Mucosa of gallbladder (tissue), 1 donor: ENCODE measurements at places on chromosomes 6 and 20.

- DNase-seq: no peak
Observed at GRCh38 chr6:139295901-139296300, 4.1 kb upstream of the TXLNB start.

DNA sequence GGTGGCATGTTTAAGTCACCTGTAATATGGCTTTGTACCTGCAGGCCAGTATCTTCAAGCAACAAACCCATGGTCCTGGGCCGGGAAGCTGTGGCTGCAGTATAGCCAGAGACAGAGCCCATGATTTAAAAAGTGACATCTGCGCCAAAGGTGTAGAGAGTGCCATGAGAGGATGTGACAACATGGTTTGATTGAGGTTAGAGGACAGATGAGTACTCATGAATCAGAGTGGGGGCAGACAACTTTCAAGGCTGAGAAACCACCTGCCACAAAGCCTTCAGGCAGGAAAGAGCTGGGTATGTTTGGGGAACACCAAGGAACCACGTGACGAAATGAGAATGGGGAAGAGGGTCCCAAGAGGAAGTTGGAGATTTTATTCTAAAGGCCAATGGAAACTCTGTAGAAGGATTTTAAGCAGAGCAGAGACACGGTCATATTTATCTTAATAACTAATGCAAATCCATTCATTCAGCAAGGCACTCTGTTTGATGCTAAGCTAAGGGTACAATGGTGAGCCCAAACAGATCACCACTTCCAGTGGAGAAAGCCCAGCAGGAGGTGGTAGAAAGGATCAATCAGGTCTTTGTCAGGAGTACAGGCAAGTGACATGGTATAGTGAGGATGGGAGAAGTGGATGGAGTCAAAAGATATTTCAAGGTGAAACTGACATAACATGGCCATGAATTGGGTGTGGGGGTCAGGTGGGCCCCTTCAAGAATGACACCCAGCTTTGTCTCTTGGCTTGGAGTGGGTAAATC is 3.4 kb upstream of the MICAL1 start:
- DNase-seq: no peak

DNA sequence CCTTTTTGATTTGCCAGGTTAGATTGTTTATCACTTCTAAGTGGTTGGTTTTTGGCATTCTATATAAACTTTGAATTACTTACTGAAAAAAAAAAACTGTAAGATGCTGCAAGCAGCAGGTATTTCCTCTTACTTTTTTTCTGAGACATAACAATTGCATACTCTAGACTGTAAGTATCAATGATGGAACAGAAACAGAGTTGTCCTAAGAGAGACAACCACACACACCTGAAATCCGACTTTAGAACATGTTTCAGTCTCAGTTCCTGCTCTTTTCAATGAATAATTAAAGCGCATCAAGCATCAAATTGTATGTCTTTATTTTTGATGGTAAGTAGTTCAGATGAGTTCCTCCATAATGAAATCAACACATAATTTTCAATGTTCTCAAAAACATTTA is 105.3 kb upstream of the KHDRBS2 start:
- DNase-seq: no peak

DNA sequence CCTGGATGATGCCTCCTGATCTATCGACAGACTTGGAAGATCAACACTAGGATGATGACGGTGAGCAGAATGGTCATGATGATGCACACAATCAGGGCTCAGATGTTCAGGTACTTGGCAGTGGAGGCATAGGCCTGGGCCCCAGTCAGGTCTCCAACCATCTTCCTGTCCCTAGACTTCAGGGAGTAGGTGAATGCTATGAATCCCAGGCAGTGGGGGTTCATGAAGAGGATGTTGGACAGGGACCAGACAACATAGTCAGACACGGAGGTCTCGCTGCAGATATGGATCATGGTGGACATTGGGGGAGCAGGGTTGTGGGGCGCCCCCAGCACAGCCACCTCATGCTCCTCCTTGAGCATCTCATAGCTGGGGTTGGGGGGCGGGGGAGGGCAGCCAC is 27.5 kb downstream of the HLA-F start:
- DNase-seq: no peak

DNA sequence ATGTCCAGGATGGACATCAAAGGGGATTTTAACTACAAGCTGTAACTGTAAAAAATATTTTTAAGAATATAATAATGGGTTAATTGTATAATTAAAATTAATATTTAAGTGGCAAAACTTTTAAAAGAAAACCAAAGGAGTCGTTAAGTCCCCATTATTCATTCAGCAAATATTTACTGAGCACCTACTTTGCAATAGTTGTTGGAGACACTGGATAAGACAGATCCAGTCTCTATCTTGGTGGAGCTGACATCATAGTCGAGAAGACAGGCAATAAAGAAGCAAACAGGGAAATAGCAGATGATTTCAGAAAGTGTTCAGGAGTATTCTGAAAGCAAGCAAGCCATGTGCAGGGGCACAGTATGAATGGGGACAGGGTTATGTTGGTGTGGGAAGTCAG is 137.0 kb downstream of the CEBPB start:
- no peak for DNase-seq

DNA sequence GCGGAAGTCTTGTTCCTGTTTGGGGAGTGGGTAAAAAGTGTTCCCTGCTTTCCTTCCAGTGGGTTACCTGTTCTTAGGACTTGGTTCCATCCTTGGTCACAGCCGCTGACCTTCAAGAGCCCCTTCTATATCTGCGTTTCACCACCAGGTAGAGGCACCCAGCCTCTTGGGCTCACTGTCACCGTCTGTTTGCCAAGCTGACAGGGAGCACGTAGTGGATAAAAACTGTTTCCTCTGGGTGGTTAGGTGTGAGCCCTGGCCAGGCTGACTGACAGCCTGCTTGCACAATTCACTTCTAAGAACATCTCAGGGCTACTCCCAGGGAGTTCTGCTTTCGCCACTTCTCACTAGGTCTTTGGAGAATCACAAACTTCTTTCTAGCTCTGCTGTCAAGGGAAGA is 1.8 kb upstream of the JPH2 start:
- DNase-seq: no peak

- DNase-seq: no peak
Observed at GRCh38 chr6:54958446-54958845, 111.9 kb downstream of the FAM83B start.

DNA sequence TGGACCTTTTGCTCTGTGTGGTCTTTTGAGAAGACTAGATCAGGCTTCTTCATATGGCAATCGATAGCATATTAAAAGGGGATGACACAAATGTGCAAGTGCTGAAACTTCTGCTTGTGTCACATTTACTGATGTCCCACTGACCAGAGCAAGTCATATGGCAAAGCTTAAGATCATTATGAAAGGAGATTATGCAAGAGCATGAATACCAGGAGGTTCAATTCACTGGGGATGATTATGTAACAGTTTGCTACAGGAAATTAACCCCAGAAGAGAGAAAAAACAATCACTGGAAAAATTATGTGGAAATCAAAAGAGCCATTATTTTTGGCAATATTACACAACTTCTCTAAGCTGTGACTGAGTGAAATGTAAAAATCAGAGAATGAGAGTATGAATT is 13.7 kb upstream of the PRDM13 start:
- no peak for DNase-seq

DNA sequence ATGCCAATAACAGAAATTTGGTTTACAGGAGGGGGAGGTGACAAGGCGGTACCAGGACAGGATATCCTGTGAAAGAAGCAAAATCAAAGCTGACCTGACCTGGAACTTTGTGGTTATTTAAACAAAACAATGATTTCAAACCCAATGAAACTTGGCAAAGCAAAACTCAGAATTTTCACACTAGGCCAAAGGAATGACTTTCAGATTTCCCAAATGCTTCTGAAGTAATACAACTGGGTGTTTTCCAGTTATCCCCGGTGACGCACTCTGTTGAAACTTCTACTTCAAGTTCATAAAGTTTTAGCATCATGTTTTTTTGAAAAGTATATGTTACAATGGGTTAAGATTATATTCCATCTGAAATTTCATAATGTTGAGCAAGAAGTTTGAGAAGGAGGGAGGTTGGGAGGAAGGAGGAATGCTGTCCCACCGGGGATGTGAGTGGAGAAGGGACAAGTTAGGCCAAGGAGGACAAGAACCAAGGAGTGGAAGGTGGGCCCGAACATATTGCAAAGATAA is 78.1 kb upstream of the TRAF3IP2 start:
- no peak for DNase-seq

DNA sequence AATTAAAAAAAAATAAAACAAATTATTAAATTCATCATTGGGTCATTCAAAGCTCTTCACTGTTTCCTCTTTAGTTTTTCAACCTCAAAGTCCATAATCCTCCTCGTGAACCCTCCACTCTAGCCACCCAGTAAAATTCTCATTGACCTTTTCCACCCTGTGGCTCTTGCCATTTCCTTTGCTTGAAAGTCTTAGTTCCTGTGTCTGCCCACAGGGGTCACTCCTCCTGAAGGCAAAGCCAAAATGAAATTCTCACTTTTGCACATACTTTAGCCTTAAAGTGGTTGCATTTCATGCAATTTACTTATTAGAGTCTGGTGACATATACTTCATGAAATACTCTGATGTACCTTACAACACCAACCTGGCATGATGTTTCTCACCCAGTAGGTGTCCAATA is 263.7 kb downstream of the BMP2 start:
- no peak for DNase-seq

- DNase-seq: no peak
Observed at GRCh38 chr6:127178746-127179145, 60.3 kb downstream of the RSPO3 start.

DNA sequence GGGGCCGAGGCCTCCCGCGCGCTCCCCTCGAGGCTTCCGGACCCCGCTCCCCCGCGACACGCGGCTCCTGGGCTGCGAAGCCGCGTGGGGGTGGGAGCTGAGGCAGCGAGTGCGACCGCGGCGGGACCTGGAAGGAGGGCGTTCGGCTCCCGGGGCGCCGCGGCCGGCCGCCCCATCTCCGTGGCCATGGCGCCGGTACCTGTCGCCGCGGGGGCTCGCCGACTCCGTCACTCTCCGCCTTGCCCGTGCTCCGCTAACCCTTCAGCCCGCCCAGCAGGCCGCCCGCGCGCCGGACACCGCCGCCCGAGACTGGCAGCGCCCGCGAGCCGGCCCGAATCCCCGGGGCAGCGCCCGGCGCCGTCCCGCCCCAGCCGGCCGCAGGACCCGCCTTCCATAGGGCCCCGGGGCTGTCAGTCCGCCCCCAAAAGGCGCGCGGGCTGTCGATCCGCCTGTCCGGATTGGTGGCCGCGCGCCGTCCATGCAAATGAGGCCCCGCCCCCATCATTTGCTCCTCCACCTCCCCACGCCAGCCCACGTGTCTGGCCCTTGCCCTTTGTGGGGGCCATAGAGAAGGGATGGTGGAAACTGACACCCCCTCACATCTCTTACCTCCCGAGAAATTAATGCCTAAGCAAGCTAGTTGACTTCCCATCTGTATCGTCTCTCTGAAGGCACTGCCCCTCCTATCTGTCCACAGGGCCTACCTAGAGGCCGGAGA is at the start of gene FKBP5:
Gene FKBP5, minus strand, starts transcription at position 311 of the 718 bp plus-strand sequence. CDS start 46,091 bp downstream, outside the sequence.
- peak; percentile 94 for DNase-seq

DNA sequence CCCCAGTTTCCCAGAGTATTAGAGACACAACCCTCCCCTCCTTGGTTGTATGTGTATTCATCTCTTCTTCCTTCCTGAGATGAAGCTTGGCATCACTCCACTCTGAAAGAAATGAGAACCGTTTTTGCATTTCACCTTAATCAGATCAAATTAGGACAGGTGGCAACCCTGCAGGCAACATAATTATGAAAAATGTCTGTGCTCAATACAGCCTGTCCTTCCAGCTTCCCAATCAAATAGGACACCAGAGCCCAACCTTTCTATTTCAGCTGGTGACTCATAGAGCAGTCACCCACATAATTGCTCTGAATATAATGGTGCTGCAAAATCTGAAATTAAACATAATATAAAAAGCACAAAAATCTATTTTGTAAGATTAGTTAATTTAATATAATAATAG is 310.2 kb upstream of the AGPAT4 start:
- DNase-seq: no peak

DNA sequence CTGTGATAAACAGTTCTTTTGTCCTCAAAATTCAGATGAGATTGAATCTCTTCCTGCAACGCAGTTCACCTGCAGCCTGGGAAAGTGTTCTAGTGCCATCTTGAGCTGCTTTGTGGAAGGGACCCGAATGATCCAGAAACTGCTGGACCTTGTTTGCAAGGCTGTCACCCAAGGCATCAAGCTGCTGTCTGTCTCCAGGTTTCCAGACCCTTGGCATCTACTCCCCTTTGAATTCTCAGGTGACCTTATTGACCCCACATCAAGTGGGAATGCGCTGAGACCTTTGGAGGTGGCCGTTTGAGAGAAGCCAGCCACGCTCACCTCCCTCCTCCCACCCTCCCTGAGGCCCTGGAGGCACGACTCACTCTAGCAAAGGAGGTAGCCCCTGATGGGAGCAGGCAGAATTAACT is 112.5 kb downstream of the EDN3 start:
- no peak for DNase-seq

GRCh38 chr20:63457737-63458136 is 14.7 kb downstream of the KCNQ2 start:
- DNase-seq: no peak

GRCh38 chr20:3312940-3313682 is 74.1 kb upstream of the SLC4A11 start:
- no peak for DNase-seq

DNA sequence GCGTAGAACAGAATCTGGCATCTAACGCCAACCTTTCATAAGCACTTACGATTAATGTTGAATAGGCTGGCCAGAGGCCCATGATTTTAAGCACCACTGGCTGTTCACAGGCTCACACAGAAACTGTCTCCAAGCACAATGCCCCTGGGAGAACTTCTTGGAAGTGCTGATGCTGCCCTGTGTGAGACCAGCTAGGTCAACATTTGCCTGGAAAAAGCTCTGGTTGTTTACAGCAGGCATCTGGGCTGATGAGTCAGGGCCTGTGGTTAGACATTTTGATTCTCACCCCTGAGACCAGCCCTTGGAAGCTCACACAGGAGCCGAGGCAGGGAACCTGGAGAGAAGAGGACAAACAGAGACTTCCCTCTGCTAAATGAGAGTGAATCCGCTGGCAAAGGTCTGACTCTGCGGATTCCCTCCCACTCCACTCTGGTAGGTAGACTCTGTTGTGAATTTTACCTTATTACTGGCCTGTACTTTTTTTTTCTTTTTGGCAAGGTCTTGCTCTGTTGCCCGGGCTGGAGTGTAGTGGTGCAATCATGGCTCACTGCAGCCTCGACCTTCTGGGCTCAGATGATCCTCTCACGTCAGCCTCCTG is 6.8 kb upstream of the SULF2 start:
- DNase-seq: peak; percentile 59
